ENCODE measurements at places on chromosomes 11 and 22. TPM values are rescaled to one million over a fixed set of nuclear protein-coding genes. Genes with fewer than 3 reads are reported as not detected.

Gene PNPLA3
- total RNA-seq: 4.2 TPM

Gene AMOTL1
- total RNA-seq: 19.0 TPM

- peaks cover 16% of the 10 kb centered on the region for H3K4me1 ChIP-seq
- no peaks in the 10 kb centered on the region for H3K36me3 ChIP-seq
- no peak overlapping the region for H3K4me3 ChIP-seq
- H3K27me3 ChIP-seq: no peaks in the 10 kb centered on the region
- DNase-seq: peak; percentile 81
Measured at GRCh38 chr11:61028135-61028729, 56.8 kb downstream of the CD6 start.

DNA sequence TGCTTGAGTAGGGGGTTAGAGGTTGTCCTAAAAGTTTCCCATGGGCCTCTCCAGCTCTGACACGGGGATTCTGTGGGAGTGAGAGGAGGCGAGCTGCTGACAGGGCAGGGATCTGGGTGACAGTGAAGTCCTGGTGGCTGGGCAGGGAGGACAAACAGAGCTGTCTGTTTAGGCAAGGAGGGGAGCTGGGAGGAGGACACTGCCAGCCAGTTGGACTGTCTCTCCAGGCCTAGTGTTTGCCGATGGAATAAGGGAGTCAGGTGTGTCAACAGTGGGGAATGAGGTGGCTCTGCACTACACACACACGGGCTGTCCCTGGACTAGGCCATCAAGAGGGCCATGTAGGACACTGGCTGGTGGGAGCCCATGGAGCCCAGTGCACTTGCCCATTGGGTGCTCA, 20.6 kb upstream of the SYT7 start:
- DNase-seq: no peak
- H3K4me1 ChIP-seq: peaks cover 10% of the 10 kb centered on the region
- no peaks in the 10 kb centered on the region for H3K36me3 ChIP-seq
- H3K4me3 ChIP-seq: no peak overlapping the region
- no peak overlapping the region for H3K27ac ChIP-seq

DNA sequence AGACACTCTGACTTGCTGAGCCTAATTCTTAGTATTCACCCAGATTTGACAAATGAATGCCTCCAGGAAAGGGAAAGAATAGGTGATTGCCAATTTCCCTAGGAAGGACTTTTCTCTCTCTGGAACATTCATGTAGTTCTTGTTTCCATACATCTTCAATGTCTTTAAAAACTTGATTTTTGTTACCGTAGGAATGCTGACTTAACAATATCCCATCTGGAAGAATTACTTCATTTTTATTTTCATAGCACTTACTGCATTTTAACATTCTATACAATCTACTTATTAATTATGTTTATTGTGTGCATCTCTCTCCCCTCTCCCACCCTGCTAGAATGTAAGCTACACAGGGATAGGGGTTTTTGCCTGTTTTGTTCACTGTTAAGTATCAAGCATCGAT, 66.6 kb downstream of the SLC5A12 start:
- no peaks in the 10 kb centered on the region for H3K27me3 ChIP-seq
- no peak overlapping the region for H3K27ac ChIP-seq
- no peak overlapping the region for H3K4me3 ChIP-seq
- H3K36me3 ChIP-seq: no peaks in the 10 kb centered on the region

GRCh38 chr11:72760539-72761405, 8.6 kb upstream of the ARAP1 start:
- H3K4me3 ChIP-seq: no peak overlapping the region
- no peaks in the 10 kb centered on the region for H3K36me3 ChIP-seq
- DNase-seq: no peak
- H3K27ac ChIP-seq: no peak overlapping the region

- no peaks in the 10 kb centered on the region for H3K4me1 ChIP-seq
- H3K4me3 ChIP-seq: no peak overlapping the region
- no peaks in the 10 kb centered on the region for H3K27me3 ChIP-seq
- no peak for DNase-seq
- no peak overlapping the region for H3K27ac ChIP-seq
Measured at GRCh38 chr11:40185793-40186192, 1273.7 kb downstream of the LRRC4C start.

- no peak for DNase-seq
- H3K27ac ChIP-seq: no peak overlapping the region
- H3K36me3 ChIP-seq: no peaks in the 10 kb centered on the region
- peaks cover 9% of the 10 kb centered on the region for H3K4me1 ChIP-seq
Measured at GRCh38 chr11:120675171-120675570, 163.6 kb downstream of the GRIK4 start.

- no peaks in the 10 kb centered on the region for H3K27me3 ChIP-seq
- no peaks in the 10 kb centered on the region for H3K36me3 ChIP-seq
- no peaks in the 10 kb centered on the region for H3K4me1 ChIP-seq
- no peak overlapping the region for H3K4me3 ChIP-seq
Measured at GRCh38 chr11:84780689-84781293, 846.4 kb downstream of the DLG2 start.

DNA sequence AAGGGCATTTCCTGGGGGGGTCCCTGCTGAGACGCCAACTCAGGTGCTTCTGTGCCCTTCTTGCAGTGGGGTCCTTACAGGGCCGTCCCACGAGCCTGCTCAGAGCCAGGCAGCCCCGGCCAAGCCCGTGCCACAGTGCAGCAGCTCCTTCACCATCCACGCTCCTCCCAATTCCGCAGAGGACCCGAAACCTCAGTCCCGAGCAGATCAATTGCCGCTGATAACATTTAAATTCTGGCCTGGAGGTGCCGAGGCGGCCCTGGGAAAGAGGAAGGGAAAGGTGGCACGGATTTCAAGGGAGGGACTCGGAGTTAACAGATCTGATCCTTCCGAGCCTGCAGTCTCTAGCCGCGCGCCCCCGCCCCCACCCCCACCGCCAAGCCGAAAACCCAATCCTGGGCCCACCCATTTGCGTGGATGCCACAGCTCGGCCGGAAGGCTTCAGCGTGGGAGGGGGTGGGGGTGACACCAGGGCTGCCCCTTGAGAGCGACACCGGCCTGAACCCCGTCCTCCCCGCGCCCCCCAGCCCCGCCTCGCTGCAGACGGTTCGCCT, 32.3 kb upstream of the JAM3 start:
- H3K36me3 ChIP-seq: no peaks in the 10 kb centered on the region
- peak overlapping the region; percentile 57 for H3K4me3 ChIP-seq
- no peaks in the 10 kb centered on the region for H3K4me1 ChIP-seq
- H3K27me3 ChIP-seq: no peaks in the 10 kb centered on the region
- no peak for DNase-seq
- H3K27ac ChIP-seq: peak overlapping the region; percentile 80

DNA sequence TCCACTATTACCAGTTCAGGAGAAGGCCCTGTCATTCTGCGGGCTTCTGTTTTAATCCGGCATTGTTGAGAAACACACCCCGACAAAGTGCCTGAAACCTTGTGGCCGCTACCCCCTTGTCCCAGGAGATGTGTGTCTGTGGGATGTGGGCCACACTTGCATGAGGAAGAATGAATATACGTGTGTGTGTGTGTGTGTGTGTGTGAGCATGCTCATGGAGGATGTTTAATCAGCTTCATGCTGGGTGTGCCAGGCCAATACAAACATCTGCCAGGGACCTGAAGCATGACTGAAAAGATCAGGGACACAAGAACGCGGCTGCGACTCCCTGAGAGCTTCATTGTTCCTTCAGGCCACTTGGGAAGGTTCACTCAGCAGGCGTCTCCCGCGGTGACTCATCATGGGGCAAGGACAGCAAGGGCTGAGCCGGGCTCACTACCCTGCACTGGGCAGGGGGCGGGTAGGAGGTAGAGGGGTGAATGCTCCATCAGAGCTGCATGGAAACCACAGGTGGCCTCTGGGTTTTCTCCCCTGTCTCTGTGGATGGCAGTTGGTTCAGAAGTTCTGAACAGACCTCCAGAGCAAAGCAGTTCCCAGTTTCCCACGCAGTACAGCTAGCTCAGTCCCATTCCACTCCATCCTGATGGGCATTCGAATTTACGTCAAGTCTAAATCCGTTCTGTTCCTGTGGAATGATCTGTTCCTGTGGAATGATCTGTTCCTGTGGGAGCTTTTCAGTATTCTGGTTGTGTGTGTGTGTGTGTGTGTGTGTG, 7.0 kb upstream of the MALAT1 start:
- H3K27ac ChIP-seq: peak overlapping the region; percentile 99
- H3K4me1 ChIP-seq: peaks cover 91% of the 10 kb centered on the region
- no peak overlapping the region for H3K4me3 ChIP-seq
- DNase-seq: peak; percentile 93
- no peaks in the 10 kb centered on the region for H3K27me3 ChIP-seq

GRCh38 chr22:48717883-48718817, 1109.5 kb downstream of the BRD1 start:
- H3K4me1 ChIP-seq: no peaks in the 10 kb centered on the region
- H3K27ac ChIP-seq: no peak overlapping the region
- peak; percentile 38 for DNase-seq
- H3K27me3 ChIP-seq: no peaks in the 10 kb centered on the region
- H3K4me3 ChIP-seq: no peak overlapping the region
- no peaks in the 10 kb centered on the region for H3K36me3 ChIP-seq

GRCh38 chr11:66843776-66844495, 695 bp downstream of the RCE1 start:
- H3K4me1 ChIP-seq: no peaks in the 10 kb centered on the region
- no peaks in the 10 kb centered on the region for H3K27me3 ChIP-seq
- no peaks in the 10 kb centered on the region for H3K36me3 ChIP-seq
- peak overlapping the region; percentile 96 for H3K27ac ChIP-seq

GRCh38 chr22:38284042-38284402, 11.2 kb upstream of the TMEM184B start:
- no peaks in the 10 kb centered on the region for H3K36me3 ChIP-seq
- no peak for DNase-seq
- peak overlapping the region; percentile 53 for H3K27ac ChIP-seq
- H3K4me1 ChIP-seq: no peaks in the 10 kb centered on the region
- no peaks in the 10 kb centered on the region for H3K27me3 ChIP-seq

DNA sequence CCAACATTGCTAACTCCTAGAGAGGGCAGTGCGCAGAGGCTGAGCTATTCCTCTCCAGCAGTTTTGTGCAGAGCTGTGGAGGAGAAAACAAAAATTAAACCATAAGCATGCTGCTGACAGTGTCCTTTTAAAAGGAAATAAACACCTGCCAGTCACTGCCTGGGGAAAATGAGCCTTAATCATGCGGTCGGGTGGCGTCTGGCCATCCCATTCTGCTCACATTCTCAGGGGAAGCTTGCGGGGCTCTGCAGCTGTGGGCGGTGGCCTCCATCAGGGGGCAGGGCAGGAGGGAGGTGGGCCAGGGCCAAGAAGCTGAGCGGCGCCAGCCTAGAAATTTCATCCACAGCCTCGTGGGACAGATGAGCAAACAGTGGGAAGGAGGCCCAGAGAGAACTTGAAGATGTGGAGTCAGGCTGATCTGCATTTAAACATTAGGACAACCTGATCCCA, 71.0 kb upstream of the TP53I11 start:
- no peaks in the 10 kb centered on the region for H3K27me3 ChIP-seq
- no peak overlapping the region for H3K4me3 ChIP-seq
- no peak for DNase-seq
- no peak overlapping the region for H3K27ac ChIP-seq
- H3K4me1 ChIP-seq: no peaks in the 10 kb centered on the region

DNA sequence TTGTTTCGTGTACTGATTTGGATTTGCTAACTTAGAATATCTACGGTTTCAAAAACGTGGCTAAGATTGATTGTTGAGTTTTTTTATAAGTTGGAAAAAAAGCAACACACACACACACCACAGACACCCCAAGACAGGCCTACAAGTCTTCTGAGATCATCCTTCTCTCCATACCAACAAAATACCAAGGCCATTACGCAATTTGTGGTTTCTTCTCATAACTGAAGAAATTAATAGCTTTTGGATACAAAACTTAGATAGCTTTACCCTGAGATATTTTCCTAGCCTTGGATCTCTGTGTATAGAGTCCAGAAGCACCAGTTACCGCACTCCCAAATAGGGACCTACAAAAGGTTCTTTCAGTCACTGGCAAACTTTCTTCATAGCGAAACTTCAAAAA, 113.6 kb downstream of the SIK3 start:
- no peak overlapping the region for H3K4me3 ChIP-seq
- DNase-seq: no peak
- H3K27me3 ChIP-seq: no peaks in the 10 kb centered on the region
- H3K36me3 ChIP-seq: no peaks in the 10 kb centered on the region
- peaks cover 33% of the 10 kb centered on the region for H3K4me1 ChIP-seq

GRCh38 chr11:9533736-9534473, 39.6 kb upstream of the WEE1 start:
- H3K27ac ChIP-seq: no peak overlapping the region
- no peaks in the 10 kb centered on the region for H3K27me3 ChIP-seq
- DNase-seq: no peak
- no peak overlapping the region for H3K4me3 ChIP-seq
- no peaks in the 10 kb centered on the region for H3K4me1 ChIP-seq

DNA sequence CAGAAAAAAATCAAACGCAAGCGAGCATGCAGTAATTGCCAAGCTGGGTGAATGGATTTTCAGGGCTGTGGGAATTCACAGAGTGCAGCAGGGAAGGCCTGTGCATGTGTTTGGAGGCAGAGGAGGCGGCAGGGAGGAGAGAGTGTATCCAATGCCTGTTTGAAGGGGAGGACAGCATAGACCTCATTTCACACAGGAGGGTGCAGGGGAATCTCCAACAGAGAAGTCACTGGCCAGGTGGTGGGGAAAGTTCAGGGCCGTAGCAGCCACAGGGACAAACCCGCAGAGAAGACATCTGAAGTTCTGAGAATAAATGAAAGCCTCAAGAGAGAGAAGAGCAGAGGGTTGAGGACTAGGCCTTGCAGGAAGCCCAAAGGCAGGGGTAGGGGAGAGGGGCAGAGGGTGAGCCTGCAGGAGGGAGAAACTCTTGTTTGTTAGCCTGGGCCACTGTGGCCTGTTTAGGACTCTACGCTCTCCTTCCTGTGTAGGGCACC, 19.2 kb upstream of the KDM2A start:
- H3K36me3 ChIP-seq: no peaks in the 10 kb centered on the region
- no peak overlapping the region for H3K4me3 ChIP-seq
- no peak overlapping the region for H3K27ac ChIP-seq
- no peaks in the 10 kb centered on the region for H3K4me1 ChIP-seq
- no peaks in the 10 kb centered on the region for H3K27me3 ChIP-seq

DNA sequence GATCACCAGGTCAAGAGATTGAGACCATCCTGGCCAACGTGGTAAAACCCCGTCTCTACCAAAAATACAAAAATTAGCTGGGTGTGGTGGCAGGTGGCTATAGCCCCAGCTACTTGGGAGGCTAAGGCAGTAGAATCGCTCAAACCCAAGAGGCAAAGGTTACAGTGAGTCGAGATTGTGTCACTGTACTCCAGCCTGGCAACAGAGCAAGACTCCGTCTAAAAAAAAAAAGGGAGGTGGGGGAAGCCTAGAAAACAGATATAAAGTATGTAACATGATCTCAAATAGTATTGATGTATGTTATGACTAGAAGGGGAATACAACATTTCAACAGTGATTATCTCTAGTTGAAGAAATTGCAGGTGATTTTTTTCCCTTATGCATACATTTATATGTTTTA, 61.4 kb downstream of the SLC1A2 start:
- no peak for DNase-seq
- no peaks in the 10 kb centered on the region for H3K36me3 ChIP-seq
- no peaks in the 10 kb centered on the region for H3K4me1 ChIP-seq

- no peak for DNase-seq
- no peak overlapping the region for H3K4me3 ChIP-seq
- no peaks in the 10 kb centered on the region for H3K27me3 ChIP-seq
- no peaks in the 10 kb centered on the region for H3K36me3 ChIP-seq
- peak overlapping the region; percentile 64 for H3K27ac ChIP-seq
Measured at GRCh38 chr22:17795661-17796548, 21.6 kb upstream of the BID start.

Measured in Peyer's patch (tissue), 4 donors.